ENCODE measurements at places on chromosomes 3 and 15. TPM values are rescaled to one million over a fixed set of nuclear protein-coding genes. Genes with fewer than 3 reads are reported as not detected.

Gene SOX2
- total RNA-seq, result 0.74 TPM

Gene AP3B2
- total RNA-seq, result 0.94 TPM

Gene SLC28A2
- total RNA-seq, result not detected

Gene DNAH1
- total RNA-seq, result 1.1 TPM

Gene CGNL1
- 1.2 TPM for total RNA-seq

Gene FBXO40
- not detected for total RNA-seq

Gene SV2B
- total RNA-seq, result 0.05 TPM

Gene GXYLT2
- 1.6 TPM for total RNA-seq

Gene GMNC
- not detected for total RNA-seq

Gene COL6A6
- not detected for total RNA-seq

Gene SLC30A4
- total RNA-seq, result 2.0 TPM

All from A549 treated with CORT108297 at 1 μM for 4 hours (cell line).